Dermis blood vessel endothelial cell (primary cell): ENCODE measurements at places on chromosomes 2 and 18.

GRCh38 chr2:222823183-222823930 is 37.5 kb upstream of the ACSL3 start:
- no peak for DNase-seq

DNA sequence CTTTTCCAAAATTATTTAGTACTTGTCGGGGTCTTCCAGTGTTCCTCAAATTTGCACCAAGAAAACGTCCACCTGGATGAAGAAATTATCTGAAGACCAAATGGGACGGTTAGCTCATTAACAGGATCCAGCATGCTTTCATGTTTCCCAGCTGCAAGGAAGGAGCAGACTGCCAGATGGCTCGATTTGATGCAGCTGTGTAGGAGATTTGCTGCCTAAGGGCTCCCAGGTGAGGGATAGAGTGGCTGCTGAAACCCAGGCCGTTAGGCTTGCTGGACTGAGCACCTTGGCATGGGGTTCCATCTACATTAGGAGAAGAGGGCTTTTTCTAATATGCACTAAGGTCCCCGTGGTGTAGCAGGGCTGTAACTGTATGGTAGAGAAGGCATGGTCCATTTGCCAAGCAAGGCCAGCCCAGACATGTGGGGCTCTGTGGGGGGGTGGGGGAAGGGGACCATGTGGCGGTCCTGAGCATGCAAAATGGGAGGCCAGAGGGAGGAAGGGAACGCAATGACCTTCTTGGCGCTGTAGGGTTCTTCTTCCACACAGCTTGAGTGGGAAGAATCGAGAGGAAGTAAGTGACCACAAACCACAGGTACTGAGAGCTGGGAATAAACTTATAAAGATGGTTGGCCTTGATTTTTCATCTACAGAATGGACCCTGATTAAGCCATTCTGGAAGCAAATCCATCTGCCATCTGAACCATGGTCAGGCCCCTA is 144.0 kb downstream of the TMEM163 start:
- no peak for DNase-seq

DNA sequence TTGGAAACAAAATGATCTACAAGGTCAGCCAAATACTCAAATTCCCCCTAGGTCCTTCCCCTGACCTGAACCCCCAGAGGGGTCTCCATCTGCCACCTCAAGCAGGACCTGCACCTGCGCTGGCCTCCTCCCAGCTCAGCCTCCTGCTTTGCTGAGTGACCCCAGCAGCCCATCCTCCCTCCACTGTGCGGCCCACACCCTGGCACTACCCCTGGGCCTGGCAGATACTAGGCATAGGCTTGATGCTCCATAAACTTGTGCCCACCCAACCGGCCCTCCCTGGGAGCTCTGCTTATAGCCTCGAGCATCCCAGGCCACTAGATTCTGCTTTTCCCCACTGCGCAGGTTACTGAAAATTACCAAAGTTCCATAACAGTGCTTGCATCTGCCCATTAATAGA is 156.2 kb downstream of the HDAC4 start:
- no peak for DNase-seq

DNA sequence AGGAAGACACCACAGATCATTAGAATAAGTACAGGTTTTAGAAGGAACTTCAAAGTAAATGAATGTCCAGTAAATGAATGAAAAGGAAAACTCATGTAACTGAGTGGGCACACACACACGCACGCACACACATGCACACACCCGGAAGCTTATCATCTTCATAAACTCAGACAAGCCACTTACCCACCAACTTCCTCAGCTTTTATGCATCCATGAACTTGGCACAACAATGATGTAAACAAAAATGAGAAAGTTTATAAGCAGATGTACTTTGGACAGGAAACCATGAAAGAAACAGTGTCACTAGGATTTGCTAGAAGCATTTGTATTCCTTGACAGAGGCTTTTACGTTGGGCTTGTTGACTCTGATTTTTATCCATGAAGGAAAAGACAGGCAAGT is 23.2 kb downstream of the RNF152 start:
- peak; percentile 16 for DNase-seq

- DNase-seq = no peak
Measured at GRCh38 chr2:188391354-188391753, 99.7 kb downstream of the GULP1 start.

DNA sequence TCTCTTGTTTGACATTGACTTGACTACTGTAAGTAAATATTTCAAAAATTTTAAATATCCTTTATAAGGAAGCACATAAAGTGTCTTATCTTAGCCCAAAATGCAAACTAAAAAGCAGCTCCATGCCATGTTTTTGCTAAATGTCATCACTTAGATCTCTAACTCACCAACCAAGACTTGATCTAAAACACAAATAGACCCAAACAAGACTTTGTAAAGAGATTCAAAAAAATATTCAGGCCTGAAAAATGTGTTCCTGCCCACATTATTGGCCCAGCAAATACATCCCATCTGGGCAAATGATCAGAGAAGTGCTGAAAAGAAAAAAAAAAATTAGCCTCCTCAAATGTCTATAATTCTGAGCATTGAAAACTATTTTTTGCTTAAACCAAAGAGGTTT is 187.6 kb downstream of the MREG start:
- DNase-seq = no peak

GRCh38 chr2:23478087-23478932 is 93.3 kb downstream of the KLHL29 start:
- DNase-seq = no peak

DNA sequence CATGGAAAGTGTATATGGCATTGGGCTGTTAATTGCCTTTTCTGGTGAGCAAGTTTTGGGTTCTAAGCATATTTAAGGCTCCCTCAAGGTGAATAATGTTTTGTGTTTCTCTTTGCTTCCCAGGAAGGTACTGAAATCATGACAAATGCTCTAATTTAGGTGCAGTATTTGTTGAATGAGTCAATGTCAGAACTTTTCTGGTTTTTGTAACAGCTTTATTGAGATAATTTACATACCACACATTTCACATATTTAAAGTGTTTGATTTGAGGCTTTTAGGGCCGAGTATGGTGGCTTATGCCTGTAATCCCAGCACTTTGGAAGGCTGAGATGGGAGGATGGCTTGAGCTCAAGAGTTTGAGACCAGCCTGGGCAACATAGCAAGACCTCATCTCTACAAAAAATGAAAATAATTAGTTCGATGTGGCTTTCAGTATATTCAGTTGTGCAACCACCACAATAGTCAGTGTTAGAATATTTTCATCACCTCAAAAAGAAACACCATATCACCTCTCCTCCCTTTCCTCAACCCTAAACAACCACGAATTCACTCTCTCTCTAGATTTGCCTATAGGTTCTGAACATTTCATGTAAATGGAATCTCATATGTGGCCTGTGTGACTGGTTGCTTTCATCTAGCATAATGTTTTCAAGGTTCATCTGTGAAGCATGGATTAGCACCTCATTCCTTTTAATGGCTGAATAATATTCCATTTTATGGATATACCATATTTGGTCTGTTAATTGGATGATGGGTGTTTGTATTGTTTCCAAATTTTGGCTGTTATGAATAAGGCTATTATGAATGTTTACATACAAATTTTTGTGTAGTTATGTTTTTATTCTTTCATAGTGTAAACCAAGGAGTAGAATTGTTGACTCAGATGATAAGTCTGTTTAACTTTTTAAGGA is 54.9 kb downstream of the MGAT5 start:
- no peak for DNase-seq

DNA sequence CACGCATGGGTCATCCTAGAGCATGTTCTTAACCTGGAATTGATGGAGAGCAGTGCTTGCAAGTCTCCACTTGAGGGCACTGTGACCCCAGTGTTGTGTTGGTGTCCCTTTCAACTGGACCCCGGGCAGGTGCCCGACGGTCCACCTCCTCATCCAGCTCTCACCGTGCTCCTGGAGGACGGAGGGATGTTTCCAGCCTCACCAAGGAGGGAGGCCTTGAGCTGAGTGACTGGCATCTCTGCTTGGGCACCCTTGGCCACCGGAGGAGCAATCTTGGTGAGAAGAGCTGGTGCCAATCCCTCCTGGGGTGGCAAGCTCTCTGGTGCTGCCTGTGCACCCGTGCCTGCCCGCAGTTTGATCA is 45.4 kb upstream of the ASB18 start:
- peak; percentile 76 for DNase-seq

DNA sequence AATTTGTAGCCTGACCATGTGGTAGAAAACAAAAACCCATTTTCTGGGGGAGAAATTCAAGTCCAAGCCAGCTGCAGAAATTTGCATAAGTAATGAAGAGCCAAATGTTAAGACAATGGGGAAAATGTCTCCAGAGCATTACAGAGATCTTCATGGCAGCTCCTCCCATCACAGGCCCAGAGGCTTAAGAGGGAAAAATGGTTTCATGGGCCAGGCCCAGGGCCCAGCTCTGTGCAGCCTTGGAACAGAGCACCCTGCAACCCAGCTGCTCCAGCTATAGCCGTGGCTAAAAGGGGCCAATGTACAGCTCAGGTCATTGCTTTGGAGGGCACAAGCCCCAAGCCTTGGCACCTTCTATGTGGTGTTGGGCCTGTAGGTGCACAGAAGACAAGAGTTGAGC is 69.1 kb upstream of the TSPYL6 start:
- DNase-seq = no peak

GRCh38 chr2:87996570-87996969 is 19.8 kb downstream of the RNU2-63P start:
- no peak for DNase-seq
